ENCODE measurements at places on chromosomes 2 and 18.

GRCh38 chr2:171345971-171346722 lies 87.6 kb downstream of the METTL8 start:
- peak; percentile 17 for DNase-seq

DNA sequence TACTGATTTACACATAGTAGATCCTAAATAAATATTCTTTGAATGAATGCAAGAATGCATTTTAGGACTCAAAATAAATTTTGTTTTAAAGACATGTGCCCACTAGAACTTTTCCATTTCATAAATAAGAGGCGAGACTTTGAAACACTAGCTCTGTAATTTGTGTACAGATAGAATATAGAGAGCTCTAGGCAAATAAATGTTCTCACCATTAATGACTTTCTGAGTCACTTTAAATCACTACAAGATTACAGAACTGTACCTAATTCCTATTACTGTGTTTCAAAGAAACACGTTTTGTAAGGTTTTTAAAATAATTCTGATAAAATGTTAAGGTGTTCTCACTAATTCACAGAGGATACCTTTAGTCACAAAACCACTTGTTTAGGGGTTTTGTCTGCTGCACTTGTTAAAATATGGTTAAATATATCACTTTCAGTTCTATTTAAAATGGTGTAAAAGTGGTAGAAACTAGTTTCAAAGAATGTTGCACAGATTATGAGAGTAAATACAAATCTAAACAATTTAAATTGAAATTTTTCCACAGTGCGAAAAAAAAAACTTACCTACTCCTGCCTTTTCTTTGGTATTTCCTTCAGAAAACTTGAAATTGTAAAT lies 158.7 kb upstream of the ZC3H15 start:
- no peak for DNase-seq

GRCh38 chr2:10912076-10912731 lies 470 bp downstream of the KCNF1 start:
- no peak for DNase-seq

DNA sequence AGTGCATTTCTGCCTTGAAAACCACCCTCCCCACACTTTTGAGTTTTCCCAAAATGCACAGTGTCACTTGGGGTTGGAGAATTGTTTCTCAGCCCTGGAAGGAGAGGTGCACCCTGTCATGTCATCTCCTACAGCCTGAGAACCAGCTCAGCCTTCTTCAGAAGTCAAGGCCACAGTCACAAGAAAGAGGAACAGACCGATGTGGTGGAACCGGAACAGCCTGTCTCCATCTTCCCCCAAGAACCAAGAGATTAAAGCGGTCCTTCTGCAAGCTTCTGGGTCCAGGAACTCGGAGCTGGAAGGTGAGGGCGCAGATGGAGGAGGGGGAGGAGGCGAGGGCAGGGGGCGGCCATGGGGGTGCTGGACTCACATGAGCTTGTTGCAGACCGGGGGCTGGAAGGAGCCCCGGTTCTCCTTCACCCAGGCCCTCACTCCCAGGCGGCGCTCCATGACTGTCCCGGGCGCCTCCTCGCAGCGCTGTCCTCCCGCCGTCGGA lies 248 bp downstream of the HAAO start:
- no peak for DNase-seq

DNA sequence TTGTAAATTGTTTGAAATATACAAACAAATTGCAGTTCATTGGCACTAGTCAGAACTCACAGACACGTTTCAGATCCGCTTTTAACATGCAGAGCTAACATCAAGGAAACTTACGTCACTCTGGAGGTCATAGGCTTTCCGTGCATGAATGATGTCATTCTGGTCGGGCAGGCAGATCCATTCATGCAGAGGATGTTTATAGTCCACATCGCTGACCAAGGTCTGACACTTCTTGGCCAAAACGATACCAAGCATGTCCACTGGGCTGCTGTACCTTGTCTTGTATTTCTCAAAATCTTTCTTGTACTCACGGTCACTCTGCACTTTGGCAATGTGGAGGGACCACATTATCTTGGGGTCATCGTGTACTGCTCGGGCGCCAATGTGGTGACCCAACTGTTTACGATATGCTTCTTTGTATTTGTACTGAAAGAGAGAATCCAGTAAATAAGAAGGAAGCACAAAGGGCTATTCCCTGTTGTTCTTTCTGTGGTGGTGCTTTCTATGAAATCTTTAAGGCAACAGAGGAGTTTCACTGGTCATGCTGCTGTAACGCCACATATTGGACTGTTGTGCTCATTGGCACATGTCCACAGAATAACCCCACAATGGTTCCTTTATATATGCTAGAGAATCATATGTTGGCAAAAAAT lies 114.8 kb downstream of the NEB start:
- DNase-seq = no peak

Measured in NCI-H69 (cell line).